ENCODE measurements at places on chromosomes 12 and 14.

GRCh38 chr14:65937079-65937959, 524.8 kb downstream of the FUT8 start:
- H3K27me3 ChIP-seq, result peaks cover 16% of the 10 kb centered on the region
- no peak overlapping the region for H3K4me3 ChIP-seq
- H3K4me1 ChIP-seq, result no peaks in the 10 kb centered on the region
- no peak for DNase-seq
- H3K27ac ChIP-seq, result no peak overlapping the region

DNA sequence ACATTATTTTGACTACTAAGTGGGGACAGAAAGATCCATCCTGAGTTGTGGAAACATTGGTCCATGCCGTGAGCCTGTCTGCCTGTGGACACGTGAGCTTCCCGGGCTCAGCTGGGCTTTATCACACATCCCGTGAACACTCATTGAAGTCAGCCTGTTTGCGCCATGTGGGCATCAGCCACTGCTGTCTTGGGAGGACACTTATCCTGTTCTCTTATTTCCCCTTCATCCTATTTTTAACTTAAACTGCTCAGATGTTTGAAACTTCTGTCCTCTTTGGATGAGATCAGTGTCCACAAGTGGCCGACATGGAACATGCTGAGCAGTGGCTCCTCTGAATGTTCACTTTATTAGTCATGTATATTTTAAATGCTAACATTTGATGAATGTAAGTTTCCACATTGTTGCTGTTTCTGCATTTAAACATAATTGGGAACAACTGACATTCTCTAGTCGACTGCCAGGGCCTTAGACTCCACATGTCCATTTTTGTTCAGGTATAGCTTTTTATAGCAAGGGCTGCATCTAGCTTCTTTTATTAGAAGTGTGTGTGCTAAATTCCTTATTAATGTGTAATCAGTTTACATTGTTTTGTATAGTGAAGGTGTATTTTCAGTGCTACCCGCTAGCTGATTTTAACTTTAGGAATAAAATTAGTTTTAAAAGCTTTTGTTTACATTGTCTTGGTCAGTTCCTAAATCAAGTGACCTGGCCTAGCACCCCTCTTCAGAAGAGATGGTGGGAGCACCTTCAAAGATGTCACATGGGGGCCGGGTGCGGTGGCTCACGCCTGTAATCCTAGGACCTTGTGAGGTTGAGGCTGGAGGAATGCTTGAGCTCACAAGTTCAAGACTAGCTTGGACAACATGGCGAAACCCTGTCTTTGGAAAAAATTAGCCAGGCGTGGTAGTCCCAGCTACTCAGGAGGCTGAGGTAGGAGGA, 24.0 kb downstream of the RNF34 start:
- DNase-seq, result peak; percentile 31
- H3K27ac ChIP-seq, result no peak overlapping the region
- peaks cover 3% of the 10 kb centered on the region for H3K4me1 ChIP-seq
- H3K27me3 ChIP-seq, result no peaks in the 10 kb centered on the region
- no peak overlapping the region for H3K4me3 ChIP-seq
- peaks cover 36% of the 10 kb centered on the region for H3K36me3 ChIP-seq

GRCh38 chr14:89320381-89321000, 96.5 kb downstream of the FOXN3 start:
- peaks cover 7% of the 10 kb centered on the region for H3K4me1 ChIP-seq
- no peaks in the 10 kb centered on the region for H3K36me3 ChIP-seq
- no peak overlapping the region for H3K4me3 ChIP-seq

DNA sequence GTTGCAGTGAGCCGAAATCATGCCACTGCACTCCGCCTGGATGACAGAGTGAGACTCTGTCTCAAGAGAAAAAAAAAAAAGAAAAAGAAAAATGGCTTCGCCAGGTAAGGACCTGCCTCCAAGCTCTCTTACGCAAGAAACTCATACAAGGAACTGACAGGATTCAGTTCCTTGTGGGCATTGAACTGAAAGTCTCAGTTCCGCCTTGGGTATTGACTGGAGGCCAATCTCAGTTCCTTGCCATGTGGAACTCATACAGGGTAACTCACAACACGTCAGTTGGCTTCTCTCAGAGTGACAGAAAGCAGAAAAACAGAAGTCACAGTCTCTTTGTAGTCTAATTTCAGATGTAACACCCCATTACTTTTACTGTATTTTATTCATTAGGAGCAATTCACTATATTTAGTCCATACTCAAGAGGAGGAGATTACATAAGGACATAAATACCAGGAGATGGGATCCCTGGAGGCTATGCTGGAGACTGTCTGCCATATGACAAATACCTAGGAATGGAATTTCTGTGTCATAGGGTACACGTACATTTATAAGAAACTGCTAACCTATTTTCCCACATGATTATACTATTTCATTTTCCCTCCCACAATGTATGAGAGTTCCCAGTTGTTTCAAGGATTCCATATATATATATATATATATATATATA, 11.4 kb upstream of the NOPCHAP1 start:
- H3K4me3 ChIP-seq, result no peak overlapping the region
- H3K27ac ChIP-seq, result no peak overlapping the region
- H3K36me3 ChIP-seq, result no peaks in the 10 kb centered on the region

- H3K4me1 ChIP-seq, result peaks cover 6% of the 10 kb centered on the region
- H3K27ac ChIP-seq, result peak overlapping the region; percentile 96
Measured at GRCh38 chr14:61925732-61926435, 163.7 kb downstream of the SNAPC1 start.

DNA sequence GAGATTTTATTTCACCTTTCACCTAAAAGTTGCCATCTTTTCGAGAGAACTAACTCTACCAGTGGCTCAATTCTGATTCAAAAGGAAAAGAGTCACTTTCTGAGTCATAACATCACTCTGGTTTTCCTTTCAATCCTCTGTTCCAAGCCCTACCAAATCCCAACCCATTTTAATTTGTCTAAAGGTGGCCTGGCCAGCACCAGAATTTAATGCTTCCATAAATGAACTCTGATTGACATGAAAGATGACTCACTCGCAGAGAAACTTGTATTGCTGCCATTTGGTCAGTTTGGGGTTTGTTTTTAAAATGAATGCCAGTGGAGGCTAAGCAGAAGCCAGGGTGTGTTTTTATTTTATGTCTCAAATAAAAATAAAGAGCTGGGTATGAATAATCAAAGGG, 117.4 kb upstream of the SOX5 start:
- no peak overlapping the region for H3K27ac ChIP-seq
- H3K36me3 ChIP-seq, result no peaks in the 10 kb centered on the region
- H3K4me3 ChIP-seq, result no peak overlapping the region

DNA sequence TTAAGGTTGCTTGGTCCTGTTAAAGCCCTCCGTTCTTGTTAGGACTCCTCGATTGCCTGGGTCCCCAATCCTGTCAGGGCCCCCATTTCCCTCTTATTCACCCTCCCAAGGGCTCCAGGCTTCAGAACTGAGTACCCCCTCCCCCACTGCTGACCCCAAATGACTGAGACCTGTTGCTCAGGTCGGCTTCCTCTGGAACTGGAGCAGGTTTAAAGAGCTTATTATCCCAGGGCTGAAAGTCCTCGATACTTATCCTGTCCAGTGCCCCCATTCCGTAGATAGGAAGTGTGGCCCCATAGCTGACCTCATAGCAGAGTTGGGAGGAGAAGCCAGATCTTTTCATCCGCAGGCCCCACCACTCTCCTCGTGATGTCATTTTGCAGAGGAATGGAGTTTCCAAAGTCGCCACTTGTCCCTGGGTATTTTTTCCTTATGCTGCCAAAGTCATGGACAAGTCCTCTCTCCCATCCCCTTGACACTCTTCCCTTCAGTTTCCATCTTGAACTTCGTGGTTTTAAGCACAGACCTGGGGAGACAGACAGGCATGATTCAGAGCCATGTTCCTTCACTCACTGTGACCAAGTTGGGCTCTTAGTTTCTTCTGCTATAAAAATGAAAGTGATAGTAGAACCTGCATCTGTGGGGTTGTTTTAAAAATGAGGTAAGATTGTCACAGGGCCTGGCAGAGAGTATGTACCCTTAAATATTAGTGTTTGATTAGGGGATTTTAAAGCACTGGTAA, 1.2 kb downstream of the USP30 start:
- H3K27me3 ChIP-seq, result no peaks in the 10 kb centered on the region
- peaks cover 3% of the 10 kb centered on the region for H3K36me3 ChIP-seq
- peak overlapping the region; percentile 12 for H3K27ac ChIP-seq
- peaks cover 6% of the 10 kb centered on the region for H3K4me1 ChIP-seq
- DNase-seq, result peak; percentile 65

GRCh38 chr14:24673534-24674203, 39.7 kb upstream of the GZMB start:
- no peak overlapping the region for H3K4me3 ChIP-seq
- H3K36me3 ChIP-seq, result no peaks in the 10 kb centered on the region
- no peaks in the 10 kb centered on the region for H3K4me1 ChIP-seq
- no peak for DNase-seq

DNA sequence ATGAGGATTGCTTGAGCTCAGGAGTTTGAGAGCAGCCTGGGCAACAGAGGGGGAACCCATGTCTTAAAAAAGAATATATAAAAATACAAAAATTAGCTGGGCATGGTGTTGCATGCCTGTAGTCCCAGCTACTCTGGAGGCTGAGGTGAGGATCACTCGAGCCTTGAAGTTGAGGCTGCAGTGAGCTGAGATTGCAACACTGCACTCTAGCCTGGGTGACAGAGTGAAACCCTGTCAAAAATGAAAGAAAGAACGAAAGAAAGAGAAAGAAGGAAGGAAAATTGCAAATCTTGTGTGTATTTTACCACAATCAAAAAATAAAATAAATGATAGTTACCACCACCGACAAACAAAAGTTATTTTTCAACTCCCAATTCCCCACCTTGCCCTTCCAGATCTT, 45.3 kb downstream of the SPRING1 start:
- peaks cover 44% of the 10 kb centered on the region for H3K27me3 ChIP-seq
- H3K4me1 ChIP-seq, result peaks cover 4% of the 10 kb centered on the region
- no peaks in the 10 kb centered on the region for H3K36me3 ChIP-seq
- no peak overlapping the region for H3K4me3 ChIP-seq

DNA sequence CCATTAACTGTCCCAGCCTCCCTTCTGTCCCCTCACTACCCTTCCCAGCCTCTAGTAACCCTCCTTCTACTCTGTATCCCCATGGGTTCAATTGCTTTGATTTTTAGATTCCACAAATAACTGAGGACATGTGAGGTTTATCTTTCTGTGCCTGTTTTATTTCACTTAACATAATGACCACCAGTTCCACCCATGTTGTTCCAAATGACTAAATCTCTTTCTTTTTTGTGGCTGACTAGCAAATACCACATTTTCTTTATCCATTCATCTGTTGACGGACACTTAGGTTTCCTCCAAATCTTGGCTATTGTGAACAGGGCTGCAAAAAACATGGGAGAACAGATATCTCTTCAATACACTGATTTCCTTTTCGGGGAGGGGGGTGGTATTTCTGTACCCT, 65.7 kb downstream of the PRKD1 start:
- H3K4me1 ChIP-seq, result no peaks in the 10 kb centered on the region
- no peak for DNase-seq
- H3K4me3 ChIP-seq, result no peak overlapping the region
- H3K36me3 ChIP-seq, result no peaks in the 10 kb centered on the region
- H3K27ac ChIP-seq, result no peak overlapping the region
- H3K27me3 ChIP-seq, result no peaks in the 10 kb centered on the region

DNA sequence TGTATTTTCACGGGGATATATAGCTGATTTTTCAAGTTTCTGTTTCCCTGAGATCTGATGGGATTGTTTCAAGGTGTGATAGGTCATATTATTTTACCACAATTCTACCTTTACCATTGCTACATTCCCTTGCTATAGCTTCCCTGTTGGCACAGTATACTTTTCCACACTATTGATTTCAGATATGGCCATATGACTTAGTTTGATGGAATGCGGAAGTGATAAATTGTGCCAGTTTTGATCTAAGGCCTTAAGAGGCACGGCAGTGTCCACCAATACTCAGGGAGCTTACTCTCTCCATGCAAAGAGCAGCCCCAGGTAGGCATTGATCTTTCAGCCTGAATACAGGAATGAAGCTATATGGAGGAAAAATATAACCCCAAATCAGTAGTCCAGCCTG, 315.7 kb downstream of the SLC16A7 start:
- no peak for DNase-seq
- no peaks in the 10 kb centered on the region for H3K4me1 ChIP-seq
- no peak overlapping the region for H3K4me3 ChIP-seq
- no peak overlapping the region for H3K27ac ChIP-seq
- H3K27me3 ChIP-seq, result no peaks in the 10 kb centered on the region

DNA sequence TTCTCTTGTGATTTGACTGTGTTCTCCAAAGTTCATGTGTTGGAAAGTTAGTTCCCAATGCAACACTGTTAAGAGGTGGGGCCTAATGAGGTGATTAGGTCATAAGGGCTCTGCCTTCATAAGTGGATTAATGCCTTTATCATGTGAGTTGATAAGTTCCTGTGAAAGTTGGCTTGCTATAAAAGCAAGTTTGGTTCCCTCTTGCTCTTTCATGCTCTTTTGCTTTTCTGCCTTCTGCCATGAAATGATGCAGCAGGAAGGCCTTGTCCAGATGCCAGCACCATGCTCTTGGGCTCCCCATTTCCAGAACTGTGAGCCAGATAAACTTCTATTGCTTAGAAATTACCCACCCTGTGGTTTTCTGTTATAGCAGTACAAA, 41.9 kb downstream of the SLC16A7 start:
- no peaks in the 10 kb centered on the region for H3K36me3 ChIP-seq
- no peak overlapping the region for H3K4me3 ChIP-seq
- no peaks in the 10 kb centered on the region for H3K4me1 ChIP-seq
- H3K27me3 ChIP-seq, result no peaks in the 10 kb centered on the region
- no peak for DNase-seq

DNA sequence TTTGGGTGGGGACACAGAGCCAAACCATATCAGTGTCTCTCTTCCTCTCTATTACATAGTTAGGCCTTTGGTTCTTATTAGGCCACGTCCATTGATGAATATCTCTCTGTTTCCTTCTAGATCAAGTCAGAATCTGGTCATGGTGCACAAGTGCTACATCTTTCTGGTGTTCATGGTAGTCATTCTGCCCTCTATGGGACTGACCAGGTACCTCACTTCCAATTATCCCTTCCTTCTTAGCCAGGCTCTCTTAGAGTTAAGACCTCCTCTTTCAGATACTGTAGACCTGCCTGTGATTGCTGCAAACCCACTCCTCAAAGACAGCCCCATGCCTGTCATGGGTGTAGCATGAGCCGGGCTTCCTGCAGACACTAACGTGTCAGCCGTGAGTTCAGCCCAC, 25.2 kb downstream of the NGB start:
- no peak for DNase-seq
- no peaks in the 10 kb centered on the region for H3K4me1 ChIP-seq
- H3K27ac ChIP-seq, result no peak overlapping the region
- no peaks in the 10 kb centered on the region for H3K36me3 ChIP-seq
- H3K27me3 ChIP-seq, result peaks cover 4% of the 10 kb centered on the region
- H3K4me3 ChIP-seq, result no peak overlapping the region

DNA sequence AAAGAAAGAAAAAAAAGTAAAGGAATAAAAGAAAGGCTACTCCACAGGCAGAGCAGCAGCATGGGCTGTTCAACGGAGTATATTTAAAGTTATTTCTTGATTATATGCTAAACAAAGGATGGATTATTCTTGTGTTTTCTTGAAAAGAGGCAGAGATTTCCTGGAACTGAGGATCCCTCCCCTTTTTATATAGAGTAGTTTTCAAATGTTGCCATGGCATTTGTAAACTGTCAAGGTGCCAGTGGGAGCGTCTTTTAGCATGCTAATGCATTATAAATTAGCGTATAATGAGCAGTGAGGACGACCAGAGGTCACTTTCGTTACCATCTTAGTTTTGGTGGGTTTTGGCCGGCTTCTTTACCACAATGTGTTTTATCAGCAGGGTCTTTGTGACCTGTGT, 383.0 kb downstream of the PCNX1 start:
- no peak for DNase-seq
- peaks cover 5% of the 10 kb centered on the region for H3K4me1 ChIP-seq
- H3K27ac ChIP-seq, result no peak overlapping the region

- H3K36me3 ChIP-seq, result no peaks in the 10 kb centered on the region
- H3K4me1 ChIP-seq, result no peaks in the 10 kb centered on the region
Measured at GRCh38 chr12:25005376-25005775, 56.5 kb upstream of the BCAT1 start.

All from mesenchymal stem cell (in vitro differentiated cells and primary cell).